Fibroblast of skin of back (primary cell): ENCODE measurements at places on chromosomes 12 and 14.
A peak's percentile ranks its signal among the peaks of the same experiment; 100 is the strongest.

DNA sequence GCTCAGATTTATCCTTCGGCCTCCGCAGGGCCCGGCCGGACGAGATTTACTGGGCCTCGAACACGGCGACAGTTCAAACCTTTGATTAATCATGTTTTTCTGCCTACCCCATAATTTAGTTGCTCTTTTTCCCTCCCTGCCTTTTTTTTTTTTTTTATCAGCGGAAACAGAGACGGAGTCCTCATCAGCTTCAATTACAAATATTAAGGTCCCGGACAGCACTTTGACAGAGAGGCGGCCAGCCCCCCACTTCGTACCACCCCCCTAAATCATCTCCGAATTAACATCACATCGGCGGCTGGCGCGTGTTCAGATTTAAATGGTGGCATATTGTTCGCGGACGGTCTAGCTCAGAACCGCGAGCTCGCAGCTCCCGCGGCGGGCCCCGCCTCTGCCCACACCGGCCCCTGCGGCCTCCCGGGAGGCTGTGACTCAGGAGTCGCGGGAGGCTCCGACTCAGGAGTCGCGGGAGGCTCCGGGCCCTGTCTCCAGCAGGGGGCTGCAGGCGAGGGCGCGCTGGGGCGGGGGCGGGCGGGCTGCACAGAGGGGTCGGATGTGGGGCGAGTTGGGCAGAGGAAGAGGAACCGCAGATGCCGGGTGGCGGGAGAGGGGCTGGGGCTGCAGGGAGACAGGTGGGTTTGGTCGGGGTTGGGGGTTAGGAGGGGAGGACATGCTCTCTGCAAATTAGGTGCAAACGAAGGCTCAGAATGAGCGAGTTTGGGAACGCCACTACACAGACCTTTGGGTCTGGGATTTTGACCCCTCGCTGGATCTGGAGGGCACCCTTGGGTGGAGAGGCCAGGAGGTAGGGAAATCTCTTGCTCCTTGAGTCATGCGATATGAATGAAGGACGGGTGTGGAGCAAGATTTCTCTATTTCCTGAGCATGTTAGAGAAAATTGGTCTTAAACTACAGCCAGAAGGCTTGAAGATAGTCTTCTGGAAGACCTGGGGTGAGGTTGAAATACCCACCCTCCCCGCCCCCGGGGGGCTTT is 19.6 kb upstream of the ATP5MC2 start:
- DNase-seq = peak; percentile 73

DNA sequence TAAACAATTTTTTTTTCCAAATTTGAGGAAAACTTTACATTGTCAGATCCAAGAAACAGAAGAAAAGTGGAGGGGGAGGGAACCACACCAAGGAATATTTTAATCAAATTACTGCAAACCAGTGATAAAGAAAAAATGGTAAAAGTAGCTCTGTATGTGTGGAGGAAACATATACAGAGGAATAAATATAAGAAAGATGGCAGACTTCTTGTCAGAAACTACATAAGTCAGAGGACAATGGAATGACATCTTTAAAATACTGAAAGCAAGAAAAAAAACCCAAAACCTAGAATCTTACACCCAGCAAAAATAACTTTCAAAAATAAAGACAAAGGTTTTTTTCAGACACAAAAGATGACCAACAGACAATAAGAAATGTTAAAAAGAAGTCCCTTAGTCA is 10.2 kb upstream of the LLPH start:
- DNase-seq = no peak

DNA sequence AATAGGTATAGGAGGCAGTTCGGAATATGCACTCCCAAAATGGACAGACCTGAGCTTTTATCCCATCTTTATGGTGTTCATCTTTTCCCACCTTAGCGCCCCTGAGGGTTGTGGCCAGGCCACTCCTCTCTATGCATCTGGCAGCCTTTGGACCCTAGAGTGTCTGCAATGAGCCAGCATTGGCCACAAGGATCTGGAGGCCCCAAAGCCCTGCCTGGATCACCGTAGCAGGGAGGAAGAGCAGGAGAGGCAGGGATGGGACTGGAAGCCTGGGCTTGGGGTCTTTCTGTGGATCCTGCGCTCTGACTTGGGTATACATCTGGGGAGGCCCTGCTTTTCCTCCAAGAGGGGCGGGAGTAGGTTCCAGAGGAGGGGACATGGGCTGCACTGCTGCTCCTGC is 52.5 kb downstream of the PLEKHG3 start:
- no peak for DNase-seq

DNA sequence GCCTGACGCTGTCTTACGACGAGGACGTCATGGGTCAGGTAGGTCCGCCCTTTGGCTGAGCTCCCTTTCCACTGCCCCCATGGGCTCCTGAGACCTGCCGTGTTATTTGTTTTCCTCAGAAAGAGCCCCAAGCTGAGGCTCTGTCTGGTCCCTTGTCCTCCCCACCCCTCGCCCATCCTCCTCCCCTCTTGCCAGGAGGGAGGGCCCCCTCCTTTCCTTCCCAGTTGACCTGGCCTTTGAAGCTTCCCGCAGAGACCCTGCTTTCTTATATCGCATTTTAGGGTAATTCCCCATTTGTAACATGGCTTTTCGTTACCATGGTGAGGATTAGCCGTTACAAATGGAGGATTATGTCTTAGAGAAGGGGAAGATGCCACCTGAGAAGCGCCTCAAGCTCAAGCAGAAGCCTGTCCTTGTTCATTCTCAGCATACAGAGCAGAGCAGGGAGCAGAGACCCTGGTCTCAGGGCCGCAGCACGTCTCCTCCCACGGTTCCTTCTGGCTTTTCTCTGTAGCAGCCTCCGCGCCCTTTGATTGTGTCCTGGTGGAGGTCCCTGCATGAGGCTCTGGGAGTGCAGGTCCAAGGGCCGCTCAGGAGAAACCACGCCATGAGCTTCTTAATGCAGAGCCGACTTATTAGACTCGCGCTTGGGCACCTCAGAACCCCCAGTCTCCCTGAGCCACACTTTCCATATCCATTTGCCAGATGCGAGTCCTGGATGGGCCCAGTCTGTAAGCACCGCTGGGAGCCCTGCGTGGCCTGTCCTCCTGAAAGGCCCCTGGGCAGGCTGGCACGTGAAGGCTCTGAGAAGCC is 47.2 kb downstream of the UBE3B start:
- no peak for DNase-seq

DNA sequence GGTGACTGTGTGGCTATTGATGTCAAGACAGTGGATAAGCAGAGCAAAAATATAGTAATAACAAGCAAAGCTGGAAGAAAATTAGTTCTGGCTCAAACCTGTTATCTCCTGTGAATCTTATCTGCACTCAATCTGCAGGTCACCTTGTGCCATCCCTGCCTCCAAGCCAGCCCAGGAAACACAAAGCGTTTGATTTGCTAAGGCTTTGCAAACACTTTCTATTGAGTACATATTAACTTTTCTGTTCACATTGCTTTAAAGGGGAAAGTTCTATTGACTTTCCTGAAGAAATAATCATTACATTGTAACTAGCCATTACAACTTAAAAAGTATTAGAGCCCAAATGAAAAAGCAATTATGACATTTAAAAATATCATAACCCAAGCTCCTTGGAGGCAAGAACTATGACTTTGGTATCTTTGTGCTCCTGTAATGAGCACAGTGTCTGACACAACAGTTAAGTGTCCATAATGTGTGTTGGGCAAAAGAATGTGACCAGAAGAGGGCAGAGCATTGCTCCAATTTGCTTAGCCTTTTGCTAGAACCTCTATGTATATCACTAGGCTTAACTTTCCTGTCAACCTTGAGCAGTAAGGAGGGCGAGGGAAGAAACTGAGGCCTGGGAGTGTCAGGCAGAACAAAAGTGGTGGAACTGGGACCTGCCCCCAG is 24.7 kb downstream of the SERPINA3 start:
- DNase-seq = no peak

GRCh38 chr12:52239767-52240166 is 6.7 kb downstream of the KRT7 start:
- no peak for DNase-seq

- no peak for DNase-seq
These were observed 602.6 kb downstream of the SNAPC1 start for GRCh38 chr14:62364800-62365280.

- no peak for DNase-seq
These were observed 6.8 kb upstream of the PHC1 start for GRCh38 chr12:8907513-8907912.

DNA sequence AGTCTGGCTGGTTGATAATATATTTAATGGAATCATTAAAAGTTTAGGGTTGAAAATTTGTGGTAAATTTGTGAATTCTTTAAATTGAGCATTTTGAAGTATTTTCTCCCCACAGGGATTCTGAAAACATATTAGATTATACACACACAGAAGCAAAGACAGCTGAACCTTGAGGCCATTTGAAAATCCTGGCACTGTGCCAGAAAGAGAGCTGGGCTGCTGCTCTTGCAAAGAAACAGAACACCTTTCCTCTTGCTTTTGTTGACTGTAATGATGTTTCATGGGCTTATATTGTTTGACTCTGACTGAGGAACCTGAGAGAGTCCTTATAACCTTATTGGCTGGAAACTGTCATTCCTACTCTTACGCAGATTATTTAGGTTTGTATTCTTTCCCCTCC is 4.8 kb downstream of the RNF34 start:
- DNase-seq = no peak

DNA sequence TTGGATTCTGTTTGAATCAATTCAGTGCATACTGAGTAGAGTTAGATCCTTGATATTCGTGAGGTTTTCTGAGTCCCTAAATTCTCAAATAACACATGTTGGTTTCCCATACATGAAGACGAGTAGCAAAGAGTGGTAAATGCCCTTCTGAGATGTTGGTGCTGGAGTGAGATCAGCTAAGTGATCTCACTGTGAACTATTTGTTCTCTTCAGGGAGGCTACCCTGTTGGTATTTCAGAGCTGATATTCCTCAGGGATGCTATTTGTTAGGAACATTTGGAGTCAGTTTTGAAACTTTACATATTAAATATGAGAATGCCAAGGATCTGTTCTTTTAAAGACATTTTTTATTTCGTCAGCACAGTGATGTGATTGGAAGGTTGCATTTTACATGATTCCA is 54.7 kb downstream of the SUSD6 start:
- peak; percentile 36 for DNase-seq

- DNase-seq = no peak
These were observed 4.3 kb downstream of the CPNE6 start for GRCh38 chr14:24075485-24076301.

DNA sequence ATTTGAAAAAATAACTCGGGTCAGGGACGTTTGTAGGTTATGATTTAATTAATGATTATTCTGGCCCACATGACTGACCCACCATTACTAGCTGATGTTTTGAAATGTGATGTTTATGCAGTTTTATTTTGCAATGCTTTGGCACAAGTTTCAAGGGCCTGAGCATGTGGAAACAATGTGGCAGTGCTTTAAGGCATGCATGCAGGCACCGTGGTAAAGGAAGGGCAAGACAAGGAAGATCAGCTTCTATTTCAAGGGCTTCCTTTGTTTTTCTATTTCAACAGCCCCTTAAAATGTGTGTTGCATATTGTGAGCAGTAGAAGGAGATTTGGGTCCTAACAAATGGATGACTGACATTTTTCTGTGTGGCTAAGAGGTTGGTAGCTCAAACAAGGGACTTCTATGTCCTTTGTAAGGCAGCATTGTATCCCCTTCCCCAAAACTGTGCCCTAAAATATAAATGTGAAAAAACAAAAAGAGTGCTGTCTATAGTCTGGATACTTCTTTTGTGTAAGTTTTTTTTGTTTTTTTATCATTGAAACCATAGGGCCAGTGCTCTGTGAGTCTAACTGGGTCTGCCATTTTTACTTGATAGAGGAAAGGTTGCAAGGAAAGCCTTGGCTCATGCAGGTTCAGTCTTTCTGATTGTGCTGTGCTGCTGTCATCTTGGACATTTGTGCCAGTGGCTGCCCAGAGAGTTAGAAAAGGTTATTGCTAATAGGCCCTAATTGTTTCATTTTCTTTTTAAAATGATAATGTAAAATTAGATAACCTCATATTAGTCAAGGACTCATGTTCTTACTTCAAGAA is 103.5 kb downstream of the FGD4 start:
- DNase-seq = no peak

GRCh38 chr12:43836475-43836989 is 651 bp downstream of the TMEM117 start:
- DNase-seq = peak; percentile 22

DNA sequence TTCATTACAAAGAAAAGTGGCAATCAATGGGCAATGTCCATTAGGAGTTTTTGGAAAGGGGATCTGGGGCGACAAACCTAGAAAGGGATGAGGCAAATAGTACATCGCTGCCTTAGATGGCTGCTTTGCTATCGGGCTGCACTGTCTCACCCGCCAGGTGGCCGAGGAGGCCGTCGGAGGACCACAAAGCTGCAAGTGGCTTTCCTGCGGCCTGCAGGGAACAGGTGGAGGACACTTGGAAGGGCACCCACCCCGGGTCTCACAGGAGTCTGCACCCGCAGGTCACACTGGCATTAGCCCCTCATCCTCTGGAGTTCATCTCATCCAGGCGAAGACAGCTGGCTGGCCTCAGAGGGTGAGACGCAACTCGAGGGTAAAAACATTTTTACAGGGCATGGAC is 1392.5 kb downstream of the AACS start:
- DNase-seq = no peak

DNA sequence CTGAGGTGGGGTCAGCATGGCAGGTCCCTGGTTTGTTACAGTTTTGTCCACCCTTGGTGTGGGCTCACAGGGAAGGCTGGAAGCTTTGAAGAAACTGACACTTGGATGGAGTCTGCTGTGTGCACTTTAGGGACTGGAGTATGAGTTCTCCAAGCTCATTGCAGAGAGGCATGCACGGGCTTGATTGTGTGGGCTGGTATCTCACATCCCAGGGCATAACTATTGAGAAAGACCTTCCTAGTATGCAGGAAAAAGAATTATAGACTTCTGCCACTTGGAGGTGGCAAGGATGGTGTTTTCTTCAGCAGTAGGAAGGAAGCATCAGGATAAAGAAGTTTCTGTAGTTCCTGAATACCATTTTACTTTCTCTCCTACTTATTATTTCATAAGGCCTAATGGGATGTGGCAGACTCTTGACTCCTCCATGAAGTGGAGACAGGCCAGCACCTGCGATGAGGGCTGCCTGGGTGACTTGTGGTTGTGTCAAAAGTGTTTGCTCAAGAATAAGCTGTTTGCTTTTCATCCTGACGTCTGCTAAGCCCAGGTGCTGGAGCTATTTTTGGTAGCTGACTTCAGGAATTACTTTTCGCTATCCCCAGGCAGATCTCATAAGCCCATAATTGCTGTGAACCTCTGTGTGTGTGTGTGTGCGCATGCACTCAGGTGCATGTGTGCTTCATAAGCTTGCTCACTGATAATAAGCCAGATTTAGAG is 125.8 kb downstream of the KTN1 start:
- DNase-seq = no peak

DNA sequence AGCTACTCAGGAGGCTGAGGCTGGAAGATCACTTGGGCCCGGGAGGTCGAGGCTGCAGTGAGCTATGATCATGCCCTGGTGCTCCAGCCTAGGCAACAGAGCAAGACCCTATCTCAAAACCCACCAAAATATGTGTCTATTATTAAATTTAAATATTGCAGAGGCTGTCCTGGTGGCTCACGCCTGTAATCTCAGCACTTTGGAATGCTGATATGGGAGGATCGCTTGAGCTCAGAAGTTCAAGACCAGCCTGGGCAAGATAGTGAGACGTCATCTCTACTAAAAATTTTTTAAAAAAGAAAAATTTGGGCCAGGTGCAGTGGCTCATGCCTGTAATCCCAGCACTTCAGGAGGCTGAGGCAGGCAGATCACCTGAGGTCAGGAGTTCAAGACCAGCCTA is 13.9 kb downstream of the PSMA6 start:
- no peak for DNase-seq

GRCh38 chr12:15811214-15812127 is 22.3 kb upstream of the EPS8 start:
- DNase-seq = no peak

- DNase-seq = no peak
These were observed 366.1 kb upstream of the TMPO start for GRCh38 chr12:98149270-98149669.
